ENCODE measurements at places on chromosomes 16 and 17.

GRCh38 chr17:50613007-50613992 is 21.4 kb upstream of the ABCC3 start:
- no peak for DNase-seq

GRCh38 chr17:33038740-33039139 is 47.1 kb downstream of the SPACA3 start:
- peak; percentile 38 for DNase-seq

- DNase-seq: no peak
Observed at GRCh38 chr16:19835196-19835595, 49.5 kb downstream of the GPRC5B start.

DNA sequence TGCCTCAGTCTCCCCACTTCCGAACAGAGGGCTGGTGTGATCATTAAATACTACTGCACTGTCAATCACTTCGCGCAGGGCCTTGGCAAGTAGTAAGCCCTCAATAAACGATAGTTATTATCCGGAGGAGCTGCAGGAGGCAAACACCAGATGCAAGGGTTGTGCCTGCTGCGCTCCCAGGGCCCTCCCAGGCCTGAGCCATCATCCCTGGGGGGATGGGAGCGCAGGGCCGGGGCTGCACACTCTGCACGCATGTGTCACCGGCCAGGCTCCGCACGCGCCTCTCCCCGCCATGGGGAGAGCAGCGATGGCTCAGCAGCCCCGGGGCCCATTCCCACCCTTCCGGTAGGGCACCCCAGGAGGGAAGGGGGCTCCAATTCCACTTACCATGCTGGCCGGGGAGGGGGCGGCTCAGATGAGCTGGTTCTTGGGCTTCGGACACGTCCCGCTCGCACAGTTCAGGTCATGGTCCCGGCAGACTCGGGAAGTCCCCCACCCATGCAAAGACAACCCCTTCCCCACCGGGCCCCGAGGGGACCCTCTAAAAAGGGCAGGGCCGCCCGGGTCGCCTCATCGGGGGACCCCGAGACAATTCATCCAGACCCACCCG is 681 bp downstream of the XPO6 start:
- peak; percentile 84 for DNase-seq

- DNase-seq: no peak
Observed at GRCh38 chr16:88911136-88911945, 44.9 kb upstream of the PABPN1L start.

Measured in EH (cell line).